ENCODE measurements at places on chromosomes 1 and 21.

DNA sequence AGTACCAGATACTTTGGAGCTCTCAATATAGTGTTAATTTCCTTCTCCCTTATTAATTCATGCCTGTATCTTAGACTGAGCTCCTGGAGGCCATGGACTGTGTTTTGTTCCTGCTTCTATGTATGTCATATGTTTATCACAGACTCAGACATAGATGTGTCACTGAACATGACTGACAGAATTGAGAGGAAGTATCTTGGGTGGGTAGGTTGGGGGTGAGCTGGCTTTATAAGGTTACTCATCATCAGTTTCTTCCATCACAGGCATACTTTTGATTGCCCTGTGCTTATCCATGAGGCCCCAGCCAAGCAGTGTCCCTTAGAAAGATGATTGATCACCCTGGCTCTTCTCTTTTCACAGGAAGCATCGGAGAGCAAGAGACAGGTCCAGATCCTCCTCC lies 5.6 kb upstream of the SH3D21 start:
- no peak for DNase-seq

GRCh38 chr1:6249739-6250689 lies 6.0 kb downstream of the HES3 start:
- DNase-seq: no peak

DNA sequence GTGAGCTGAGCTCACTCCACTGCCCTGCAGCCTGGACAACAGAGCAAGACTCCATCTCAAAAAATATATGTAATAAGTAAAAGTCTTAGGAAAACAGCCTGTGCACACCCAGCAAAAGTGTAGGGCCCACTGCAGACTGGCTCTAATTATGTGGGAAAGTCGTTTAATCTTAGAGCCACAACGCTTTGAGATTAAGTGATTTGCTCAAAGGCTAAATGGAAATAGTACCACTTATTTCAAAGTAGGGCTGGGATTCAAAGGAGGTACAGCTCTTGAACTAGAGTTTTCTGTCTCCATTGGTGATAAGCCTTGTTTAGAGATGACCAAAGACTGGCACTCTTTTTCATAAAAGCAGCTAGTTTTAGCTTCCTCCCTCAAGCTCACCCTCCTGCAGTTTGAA lies 2.2 kb downstream of the TACSTD2 start:
- no peak for DNase-seq

DNA sequence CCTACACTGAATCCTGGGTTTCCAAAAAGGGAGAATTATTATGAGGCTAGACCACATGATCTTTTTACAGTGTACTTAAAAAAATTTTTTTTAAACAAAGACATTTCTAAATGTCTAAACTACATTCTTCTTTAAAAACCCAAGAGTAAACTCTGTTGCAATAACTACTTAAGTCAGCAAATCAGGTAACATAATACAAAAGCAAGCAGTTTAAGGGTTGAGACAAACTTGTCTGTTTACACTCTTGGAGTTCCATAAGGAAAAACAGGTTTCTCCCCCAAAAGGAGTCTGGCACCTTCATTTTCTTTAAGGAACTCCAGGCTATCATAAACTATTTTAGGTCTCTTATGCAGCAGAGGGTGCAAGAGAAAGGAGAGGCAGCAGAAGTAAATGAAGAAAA lies 12.5 kb upstream of the ANKRD45 start:
- no peak for DNase-seq

DNA sequence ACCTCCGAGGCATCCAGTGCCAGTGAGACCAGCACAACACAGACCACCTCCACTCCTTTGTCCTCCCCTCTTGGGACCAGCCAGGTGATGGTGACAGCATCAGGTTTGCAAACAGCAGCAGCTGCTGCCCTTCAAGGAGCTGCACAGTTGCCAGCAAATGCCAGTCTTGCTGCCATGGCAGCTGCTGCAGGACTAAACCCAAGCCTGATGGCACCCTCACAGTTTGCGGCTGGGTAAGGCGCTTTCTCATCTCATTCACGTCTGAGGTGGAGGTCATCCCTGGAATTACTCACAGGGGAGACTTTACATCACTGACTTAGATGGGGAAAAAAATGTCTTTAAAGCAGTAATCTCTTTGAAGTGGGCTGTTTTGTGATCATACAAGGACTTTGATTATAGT lies 106.3 kb downstream of the CD247 start:
- no peak for DNase-seq

DNA sequence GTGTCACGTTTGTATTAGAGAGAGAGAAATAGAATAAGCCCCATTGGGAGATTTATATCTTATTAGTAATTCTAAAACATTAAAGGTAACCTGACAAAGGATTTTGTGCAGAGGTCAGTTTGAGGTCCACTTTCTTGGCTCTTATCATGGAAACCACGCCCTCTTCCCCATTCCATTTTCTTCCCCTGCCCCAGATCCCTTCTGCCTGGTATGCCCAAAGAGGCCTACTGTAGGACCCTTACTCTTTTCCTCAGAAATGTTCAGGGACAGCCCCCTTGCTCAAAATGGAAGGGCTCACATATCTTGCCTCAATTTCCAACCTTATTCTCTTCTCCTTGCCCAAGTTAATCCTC lies 9.6 kb downstream of the CCDC185 start:
- no peak for DNase-seq

DNA sequence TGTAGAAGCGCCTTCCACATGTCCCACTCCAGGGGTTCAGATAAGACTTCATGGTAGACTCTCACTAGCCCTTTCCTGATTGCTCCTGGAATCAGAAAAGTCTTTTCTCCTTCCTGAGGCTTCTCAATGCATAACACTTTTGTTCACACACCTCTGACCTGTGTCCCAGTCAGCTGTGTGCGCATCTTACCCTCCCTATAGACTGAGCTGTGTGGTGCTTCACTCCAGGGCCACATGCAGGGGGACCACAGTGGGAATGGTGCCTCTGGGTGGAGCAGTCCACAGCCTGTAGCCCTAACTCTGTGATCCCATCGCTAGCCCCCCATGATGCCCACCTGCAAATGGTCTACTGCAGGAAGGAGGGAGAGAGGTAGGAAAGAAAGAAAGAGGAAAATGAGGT lies 84.0 kb upstream of the TLR5 start:
- no peak for DNase-seq

- no peak for DNase-seq
These were observed 64.0 kb upstream of the ZNF281 start for GRCh38 chr1:200473698-200474371.

GRCh38 chr1:167090314-167090942 lies at the start of gene GPA33:
TSS of gene GPA33 (minus strand) at chr1:167090377. CDS start at chr1:167090287, 90 bp downstream.
- DNase-seq: no peak

DNA sequence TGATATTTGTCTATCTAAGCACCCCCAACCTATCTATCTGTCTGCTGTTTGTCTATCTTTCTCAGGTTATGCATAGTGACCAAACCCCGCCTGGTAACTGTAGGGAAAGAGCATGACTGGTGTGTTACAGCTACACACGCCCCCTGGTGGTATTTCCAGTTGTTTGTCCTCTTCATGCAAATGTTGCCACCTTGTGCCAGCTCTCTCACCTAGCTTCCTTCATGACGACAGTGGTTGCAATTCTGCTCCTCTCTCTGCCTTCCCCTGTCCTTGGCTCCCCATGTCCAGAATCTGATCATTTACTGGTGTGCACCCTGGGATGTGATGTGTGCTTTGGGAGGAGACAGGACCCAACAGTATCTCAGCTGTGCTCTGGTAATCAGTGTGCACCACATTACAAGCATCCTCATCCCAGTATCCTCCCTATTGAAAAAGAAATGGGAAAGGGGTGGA lies 8.1 kb upstream of the INKA2 start:
- DNase-seq: no peak

GRCh38 chr1:90986953-90987352 lies 34.9 kb downstream of the ZNF644 start:
- DNase-seq: no peak

- DNase-seq: no peak
These were observed 33.9 kb downstream of the TRIM62 start for GRCh38 chr1:33147997-33148314.

GRCh38 chr1:91404151-91405012 lies at the start of gene HFM1:
TSS of gene HFM1 (minus strand) at chr1:91404837. CDS start at chr1:91401082, 3,755 bp downstream.
- DNase-seq: peak; percentile 58

DNA sequence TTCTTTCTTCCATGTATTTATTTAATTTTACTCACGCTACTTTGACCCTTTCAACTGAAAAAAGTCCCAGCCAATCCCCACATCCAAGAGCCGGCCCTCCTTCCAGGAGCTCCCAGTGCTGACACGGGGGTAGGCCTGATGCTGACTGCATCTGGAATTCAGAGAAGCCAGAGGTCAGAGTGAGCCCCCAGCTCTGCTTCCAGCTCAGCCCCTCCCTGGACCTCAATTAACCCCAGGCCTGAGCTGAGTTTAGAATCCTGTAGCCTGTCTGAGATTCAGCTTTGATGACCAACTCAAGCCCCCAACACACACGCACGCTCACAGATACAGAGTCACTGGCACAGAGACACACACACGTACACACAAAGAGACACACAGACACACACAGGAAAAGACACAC lies 247.9 kb downstream of the NPHP4 start:
- DNase-seq: no peak

DNA sequence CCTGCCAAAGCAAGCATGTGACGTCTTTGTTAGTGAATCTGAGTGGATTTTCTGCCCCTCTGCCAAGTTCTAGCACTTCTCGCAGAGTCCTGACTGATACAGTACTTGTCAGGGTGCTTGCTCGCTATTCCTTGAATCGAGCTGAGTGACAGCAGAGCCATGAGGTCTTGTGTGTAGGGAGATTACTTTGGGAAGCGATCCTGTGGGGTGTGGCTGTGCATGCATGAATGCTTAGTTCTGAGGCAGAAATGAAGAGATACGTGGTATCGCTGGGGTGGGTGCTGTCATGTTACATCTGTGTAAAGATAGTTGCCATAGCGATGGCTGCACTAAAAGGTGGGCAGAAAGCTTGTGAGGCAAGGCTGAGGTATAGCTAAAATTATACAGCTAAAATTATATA lies 19.3 kb upstream of the DNAJC28 start:
- DNase-seq: no peak

- DNase-seq: no peak
These were observed 4.7 kb upstream of the SLC1A7 start for GRCh38 chr1:53147174-53147573.

DNA sequence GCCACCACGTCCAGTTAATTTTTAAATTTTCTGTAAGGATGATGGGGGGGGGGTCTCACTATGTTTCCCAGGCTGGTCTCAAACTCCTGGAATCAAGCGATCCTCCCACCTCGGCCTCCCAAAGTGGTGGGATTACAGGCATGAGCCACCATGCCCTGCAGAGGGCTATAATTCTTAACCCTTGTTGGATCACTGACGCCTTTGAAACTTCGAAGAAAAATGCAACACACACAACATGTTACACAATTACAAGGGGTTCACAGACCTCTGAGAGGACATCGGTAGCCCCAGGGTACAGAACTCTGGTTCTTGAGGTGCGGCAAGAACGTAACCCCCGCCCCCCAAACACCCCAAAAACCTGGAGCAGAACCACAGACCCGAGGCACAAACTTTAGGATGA lies 8.4 kb upstream of the LUZP1 start:
- DNase-seq: no peak

DNA sequence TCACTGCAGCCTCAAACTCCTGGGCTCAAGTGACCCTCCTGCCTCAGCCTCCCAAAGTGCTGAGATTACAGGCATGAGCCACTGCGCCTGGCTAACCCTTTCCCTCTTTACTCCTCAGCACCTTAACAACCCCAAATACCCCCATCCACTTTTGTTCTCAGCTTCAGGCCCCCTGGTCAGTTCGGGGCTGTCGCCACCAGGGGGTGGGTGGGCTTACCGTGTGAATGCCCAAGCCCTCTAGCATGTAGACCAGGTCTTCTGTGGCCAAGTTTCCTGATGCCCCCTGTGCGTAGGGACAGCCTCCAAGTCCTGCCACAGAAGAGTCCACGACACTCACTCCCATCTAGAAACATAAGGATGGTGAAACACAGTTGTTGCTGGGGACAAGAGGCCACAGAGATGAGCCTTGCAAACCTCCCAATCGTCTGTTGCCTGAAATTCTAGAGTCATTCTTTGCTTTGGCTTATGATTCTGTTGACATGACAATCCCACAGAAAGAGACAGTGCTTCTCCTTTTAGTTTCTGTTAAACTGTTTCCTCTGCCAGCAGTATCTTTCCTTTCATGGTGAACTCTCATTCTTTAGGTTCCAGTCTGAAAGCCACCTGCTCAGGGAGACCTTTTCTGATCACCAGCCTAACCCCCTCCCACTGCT lies 3.8 kb upstream of the GALE start:
- DNase-seq: no peak

- DNase-seq: no peak
These were observed 367.7 kb downstream of the ADGRL2 start for GRCh38 chr1:82168482-82168881.

- DNase-seq: no peak
These were observed 16.2 kb upstream of the SERINC2 start for GRCh38 chr1:31396633-31397351.

- DNase-seq: no peak
These were observed 18.3 kb downstream of the S100A11 start for GRCh38 chr1:152018537-152018936.

- peak; percentile 16 for DNase-seq
These were observed 74.6 kb downstream of the OBSCN start for GRCh38 chr1:228282329-228283042.

- no peak for DNase-seq
These were observed 1.3 kb downstream of the CELSR2 start for GRCh38 chr1:109250454-109251276.

- DNase-seq: no peak
These were observed 39.8 kb downstream of the MRPL39 start for GRCh38 chr21:25567472-25567871.

DNA sequence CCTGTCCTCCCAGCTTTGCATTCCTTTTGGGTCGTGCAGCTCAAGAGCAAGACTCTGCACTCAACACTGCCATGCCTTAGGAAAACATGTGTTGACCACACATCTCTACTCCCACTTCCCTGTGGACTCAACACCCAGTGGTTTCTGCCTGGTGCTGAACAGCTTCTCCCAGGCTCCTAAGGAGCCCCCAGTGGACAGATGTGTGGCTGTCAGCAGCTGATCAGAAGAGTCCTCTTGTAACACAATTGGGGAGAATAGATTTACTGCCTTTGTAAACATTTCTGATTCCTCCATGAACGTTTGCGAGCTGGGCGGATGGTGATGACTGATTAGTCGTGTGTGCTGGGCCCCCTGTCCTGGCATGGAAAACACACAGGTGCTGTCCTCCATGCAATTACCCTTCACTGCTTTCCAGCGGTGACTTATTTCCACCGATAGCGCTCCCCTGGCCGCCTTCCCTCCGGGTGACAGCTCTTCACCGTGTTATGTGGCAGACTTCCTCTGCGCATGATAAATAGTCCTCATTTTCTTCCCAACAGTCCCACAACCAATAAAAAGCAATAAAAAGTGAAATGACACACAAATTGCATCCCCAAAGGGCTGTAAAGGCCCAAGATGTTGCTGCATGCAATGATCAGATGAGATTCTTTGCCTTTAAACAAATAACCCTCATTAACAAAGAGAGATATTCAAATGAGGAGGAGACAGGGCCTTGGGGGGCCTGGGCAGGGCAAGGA lies 249.4 kb upstream of the AJAP1 start:
- DNase-seq: no peak
